Cardiac septum (tissue), 1 donor: ENCODE measurements at places on chromosomes 5 and 9. TPM values are rescaled to one million over a fixed set of nuclear protein-coding genes. Genes with fewer than 3 reads are reported as not detected.

ADAMTS19 gene
- total RNA-seq: 0.40 TPM

ZNF883 gene
- total RNA-seq: 2.4 TPM

CRHBP gene
- 3.1 TPM for total RNA-seq

ZNF300 gene
- 1.5 TPM for total RNA-seq

TRPM6 gene
- total RNA-seq: 0.32 TPM

ASPN gene
- total RNA-seq: 30.3 TPM

CCNO gene
- 0.22 TPM for total RNA-seq

ACTBL2 gene
- not detected for total RNA-seq

OR1Q1 gene
- total RNA-seq: not detected

GRCh38 chr9:71326360-71326759, 204.9 kb upstream of the TRPM3 start:
- no peak for DNase-seq

GRCh38 chr5:60578315-60578714, 121.7 kb downstream of the DEPDC1B start:
- no peak for DNase-seq

GRCh38 chr9:125332527-125332926, 70.9 kb downstream of the GAPVD1 start:
- no peak for DNase-seq

GRCh38 chr5:1366514-1366913, 21.6 kb upstream of the CLPTM1L start:
- no peak for DNase-seq

DNA sequence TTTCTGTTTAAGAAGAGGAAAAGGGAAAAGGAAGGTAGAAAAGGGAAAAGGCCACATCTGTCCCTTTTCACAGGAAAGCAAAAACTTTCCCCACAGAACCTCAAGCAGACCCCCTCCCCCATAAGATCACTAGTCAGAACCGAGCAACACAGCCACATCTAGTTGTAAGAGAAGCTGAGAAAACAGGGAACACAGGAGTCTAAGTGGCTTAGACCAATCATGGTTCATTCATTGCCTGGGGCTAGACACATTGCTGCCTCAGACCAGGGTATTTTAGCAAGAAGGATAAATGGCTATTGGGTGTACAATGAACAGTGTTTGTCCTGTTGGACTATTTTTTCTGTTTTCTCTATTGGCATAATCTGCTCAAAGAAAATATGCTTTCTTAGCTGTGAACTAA, 98.0 kb downstream of the ARL15 start:
- no peak for DNase-seq

- DNase-seq: no peak
These were observed 46.4 kb upstream of the STK32A start for GRCh38 chr5:147188200-147189108.

- DNase-seq: peak; percentile 51
These were observed 185.3 kb upstream of the IER5L start for GRCh38 chr9:129363216-129363873.

- peak; percentile 6 for DNase-seq
These were observed 109.3 kb downstream of the HSD17B3 start for GRCh38 chr9:96192710-96193109.

DNA sequence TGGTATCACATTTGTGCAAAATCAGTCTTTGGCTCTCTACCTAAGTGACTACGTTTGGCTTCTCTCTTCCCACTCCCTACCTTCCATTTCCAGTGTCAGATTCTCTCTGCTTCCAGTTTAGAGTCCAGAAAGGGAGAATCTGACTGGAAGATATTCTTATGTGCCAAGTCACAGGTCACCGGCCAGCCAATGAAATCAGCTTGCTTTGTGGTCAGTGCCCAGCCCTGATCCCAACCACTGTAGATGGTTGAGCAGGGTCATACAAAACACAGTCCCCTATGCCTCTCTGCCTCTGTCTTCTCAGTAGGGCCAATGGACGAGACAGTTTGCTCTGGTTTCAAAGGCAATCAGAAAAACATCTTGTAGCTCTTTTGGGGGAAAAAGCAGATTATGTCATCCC, 15.6 kb upstream of the EPB41L4B start:
- no peak for DNase-seq

DNA sequence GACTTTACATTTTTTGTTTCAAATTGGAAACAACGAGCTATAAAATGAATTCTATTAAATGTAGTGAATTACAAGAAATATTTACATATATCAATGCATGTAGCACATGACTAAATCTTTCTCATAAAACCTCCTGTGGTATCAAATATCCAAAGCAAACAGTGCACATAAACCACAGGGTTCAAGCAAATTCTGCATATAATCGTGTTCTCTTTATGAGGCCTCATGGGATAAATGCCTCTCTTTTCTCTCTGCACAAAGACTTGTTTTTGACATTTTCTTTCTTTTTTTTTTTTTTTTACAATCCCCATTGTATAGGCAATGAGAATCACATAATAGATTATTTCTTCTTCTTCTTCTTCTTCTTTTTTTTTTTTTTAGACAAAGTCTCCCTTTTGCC, 1117.2 kb upstream of the DMAC1 start:
- DNase-seq: no peak

GRCh38 chr9:75112789-75113188, 24.5 kb downstream of the OSTF1 start:
- no peak for DNase-seq

- DNase-seq: no peak
These were observed at the start of gene SPINK13 for GRCh38 chr5:148268566-148268965. TSS of gene SPINK13 (plus strand) at chr5:148268794. CDS start at chr5:148270073, 1,279 bp downstream.

- DNase-seq: no peak
These were observed 5.2 kb downstream of the GFI1B start for GRCh38 chr9:132983491-132984201.
